ENCODE measurements at places on chromosomes 3 and 15. TPM values are rescaled to one million over a fixed set of nuclear protein-coding genes. Genes with fewer than 3 reads are reported as not detected.

Gene CNTN4
- not detected for total RNA-seq

Gene HESX1
- not detected for total RNA-seq

Gene FBN1
- total RNA-seq: 123 TPM

Gene AADACL2
- total RNA-seq: not detected

Gene PP2D1
- total RNA-seq: not detected

Gene SQOR
- total RNA-seq: 47.0 TPM

Measured in M059J (cell line).